ENCODE measurements at places on chromosomes 7 and 10.

DNA sequence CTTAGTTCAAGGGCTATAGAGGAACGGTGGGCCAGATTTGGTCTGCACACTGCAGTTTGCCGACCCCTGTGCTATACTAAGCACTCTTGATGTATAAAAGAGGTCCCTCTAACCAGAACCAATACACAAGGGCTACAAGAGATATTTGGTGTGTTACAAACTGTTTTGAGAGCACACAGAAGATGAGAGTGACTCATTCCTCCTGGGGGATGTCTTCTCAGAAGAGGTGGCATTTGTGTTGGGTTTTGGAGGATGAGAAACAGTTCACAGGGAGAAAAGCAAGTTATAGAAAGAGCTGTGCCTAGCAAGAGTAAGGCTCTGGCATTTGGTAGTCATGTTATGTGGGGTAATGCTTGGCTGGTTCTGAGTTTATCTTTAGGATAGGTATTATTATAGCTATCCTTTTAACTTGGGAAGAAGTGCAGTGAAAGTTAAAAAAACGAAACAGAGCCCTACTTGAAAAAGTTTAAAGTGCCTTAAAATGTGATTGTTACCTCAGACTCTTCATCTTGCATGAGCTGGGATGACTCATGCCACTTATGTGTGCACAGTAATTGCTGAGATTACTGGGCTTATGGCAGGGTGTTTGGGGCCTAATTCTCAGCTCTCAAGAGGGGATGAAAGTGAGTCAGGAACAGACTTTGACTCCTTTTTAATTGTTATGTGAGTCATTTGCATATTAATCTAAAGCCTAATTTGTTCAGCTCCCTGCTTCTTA is 160.4 kb downstream of the KIF20B start:
- peak; percentile 77 for DNase-seq

GRCh38 chr7:151727579-151728285 is 149.2 kb downstream of the PRKAG2 start:
- peak; percentile 97 for DNase-seq

- DNase-seq, result peak; percentile 68
Observed at GRCh38 chr7:85160223-85160622, 26.6 kb downstream of the SEMA3D start.

- no peak for DNase-seq
Observed at GRCh38 chr10:35516102-35516670, 89.0 kb upstream of the GJD4 start.

DNA sequence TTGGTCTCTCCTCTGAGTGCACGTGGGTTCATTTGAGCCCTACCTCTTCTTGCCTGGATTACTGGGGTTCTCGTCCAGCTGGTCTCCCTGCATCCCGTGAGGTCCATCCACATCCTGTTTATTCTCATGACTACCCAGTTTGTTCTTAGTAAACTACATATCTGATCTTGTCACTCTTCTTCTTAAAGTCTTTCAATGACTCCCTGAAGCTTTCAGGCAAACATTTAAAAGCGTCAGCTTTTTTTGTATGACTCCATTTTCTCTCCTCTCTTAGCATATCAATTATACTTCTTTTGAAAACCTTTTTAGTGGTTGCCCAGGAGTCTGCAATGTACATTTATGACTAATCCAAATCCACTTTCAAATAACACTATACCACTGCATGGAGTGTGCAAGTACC is 7.5 kb downstream of the SFXN2 start:
- no peak for DNase-seq

GRCh38 chr10:64345856-64346255 is 824.7 kb downstream of the REEP3 start:
- no peak for DNase-seq

GRCh38 chr10:103706762-103707161 is 148.6 kb downstream of the SH3PXD2A start:
- DNase-seq, result no peak

DNA sequence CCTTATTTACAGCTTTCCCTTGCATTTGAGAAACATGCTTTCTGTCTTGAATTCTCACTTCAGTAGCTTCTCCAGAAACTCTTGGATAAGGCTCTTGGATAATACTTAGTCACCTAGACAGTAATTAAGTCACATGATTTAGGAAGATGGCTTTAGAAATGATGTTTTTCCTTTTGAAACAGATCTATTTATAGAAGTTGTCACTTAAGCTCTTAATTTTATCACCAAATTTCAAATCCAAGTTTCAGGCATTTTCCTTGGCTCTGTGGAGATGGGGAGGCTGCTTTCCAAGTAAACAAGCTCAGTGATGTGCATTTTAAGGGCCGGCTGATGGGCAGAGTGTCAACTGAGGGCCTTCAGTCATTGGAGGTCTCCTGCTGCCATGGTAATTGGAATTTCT is 130.3 kb downstream of the SRI start:
- DNase-seq, result no peak

GRCh38 chr7:49060743-49061142 is 136.4 kb downstream of the CDC14C start:
- no peak for DNase-seq

- DNase-seq, result no peak
Observed at GRCh38 chr10:24119896-24120295, 89.0 kb upstream of the KIAA1217 start.

- peak; percentile 87 for DNase-seq
Observed at GRCh38 chr10:30819341-30820181, 190.0 kb upstream of the LYZL2 start.

GRCh38 chr10:33571616-33572015 is 237.1 kb upstream of the NRP1 start:
- no peak for DNase-seq

DNA sequence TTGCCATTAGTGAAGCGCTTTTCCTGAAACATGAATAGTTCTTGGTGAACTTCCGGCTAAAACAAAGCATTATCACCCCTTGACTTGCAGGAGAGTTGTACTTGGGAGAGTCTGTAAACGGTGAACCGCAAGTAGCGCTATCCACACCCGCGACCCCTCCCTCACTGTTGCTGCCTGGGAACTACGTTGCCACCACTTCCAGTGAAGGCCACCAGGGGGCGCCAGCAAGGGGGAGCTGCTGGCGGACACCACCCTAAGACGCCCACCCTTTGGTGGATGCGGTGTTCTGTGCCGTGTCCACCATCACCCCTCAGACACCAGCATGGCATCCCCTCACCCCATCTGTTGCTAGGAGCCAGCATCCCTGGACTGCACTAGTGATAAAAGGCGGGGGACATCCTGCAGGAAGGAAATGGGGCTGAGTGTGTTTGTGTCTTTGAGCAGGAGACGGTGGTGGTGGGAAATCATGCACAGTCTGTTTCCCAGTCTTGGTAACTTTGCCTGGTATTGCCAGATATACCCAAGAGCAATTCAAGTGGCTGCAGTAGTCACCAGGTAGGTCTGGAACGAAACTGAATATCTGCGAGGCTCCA is 298.2 kb downstream of the FRMD4A start:
- peak; percentile 22 for DNase-seq

- DNase-seq, result no peak
Observed at GRCh38 chr7:128778946-128779345, 3.4 kb upstream of the OPN1SW start.

DNA sequence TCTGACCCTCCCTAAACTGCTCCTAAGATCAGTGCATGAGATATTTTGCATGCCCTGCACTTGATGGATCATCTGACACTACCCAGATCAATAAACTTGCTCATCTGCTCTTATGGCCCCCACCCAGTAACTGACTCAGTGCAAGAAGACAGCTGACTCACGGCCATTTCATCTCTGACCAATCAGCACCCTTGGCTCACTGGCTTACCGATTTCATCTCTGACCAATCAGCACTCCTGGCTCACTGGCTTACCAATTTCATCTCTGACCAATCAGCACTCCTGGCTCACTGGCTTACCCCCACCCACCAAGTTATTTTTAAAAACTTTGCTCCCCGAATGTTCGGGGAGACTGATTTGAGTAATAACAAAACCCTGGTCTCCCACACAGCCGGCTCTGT is 37.2 kb upstream of the OPTN start:
- DNase-seq, result peak; percentile 58

- no peak for DNase-seq
Observed at GRCh38 chr7:108568801-108569380, 615 bp downstream of the THAP5 start.

DNA sequence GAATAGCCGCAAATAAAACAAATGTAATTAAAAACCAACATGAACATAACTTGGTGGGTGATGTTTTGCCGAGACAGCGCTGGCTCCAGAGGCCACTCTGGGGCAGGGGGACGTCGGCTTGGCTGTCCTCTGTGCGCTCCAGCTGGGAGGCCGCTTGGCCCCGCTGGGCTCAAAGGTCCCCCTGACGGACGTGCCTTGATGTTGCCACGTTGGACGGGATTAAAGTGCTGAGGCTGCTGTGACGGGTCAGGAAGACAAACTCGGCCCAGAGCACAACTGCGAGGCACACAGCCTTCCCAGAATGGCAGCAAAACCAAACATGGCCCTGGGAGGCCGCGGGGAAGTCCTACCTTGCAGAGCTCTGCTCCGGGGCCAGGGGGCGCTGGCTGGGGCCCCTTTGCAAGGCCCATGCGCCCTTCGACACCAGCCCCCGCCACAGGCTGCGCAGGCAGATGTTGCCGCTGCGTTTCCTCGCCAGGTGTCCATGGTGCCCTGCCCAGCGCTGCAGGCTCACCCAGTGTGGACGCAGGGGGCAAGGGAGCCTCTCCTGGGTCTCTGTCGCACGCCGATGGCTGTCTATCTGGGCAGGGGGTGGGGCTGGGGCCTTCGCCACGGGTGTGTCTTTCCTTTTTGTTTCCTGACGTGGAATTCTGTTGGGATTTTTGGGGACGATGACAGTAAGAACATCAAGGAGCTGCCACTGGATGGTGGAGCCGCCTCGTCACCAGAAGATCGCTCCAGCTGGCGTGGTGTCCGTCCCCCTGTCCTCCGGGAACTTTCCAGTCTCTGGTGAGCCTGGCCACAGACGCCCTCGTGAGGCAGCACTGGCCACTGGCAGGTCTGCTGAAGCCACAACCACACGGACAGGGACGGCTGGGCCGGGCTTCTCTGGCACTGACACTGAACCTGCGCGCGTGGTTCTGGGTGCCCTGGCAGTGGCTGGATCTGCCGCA is 99.6 kb upstream of the DIP2C start:
- DNase-seq, result no peak

DNA sequence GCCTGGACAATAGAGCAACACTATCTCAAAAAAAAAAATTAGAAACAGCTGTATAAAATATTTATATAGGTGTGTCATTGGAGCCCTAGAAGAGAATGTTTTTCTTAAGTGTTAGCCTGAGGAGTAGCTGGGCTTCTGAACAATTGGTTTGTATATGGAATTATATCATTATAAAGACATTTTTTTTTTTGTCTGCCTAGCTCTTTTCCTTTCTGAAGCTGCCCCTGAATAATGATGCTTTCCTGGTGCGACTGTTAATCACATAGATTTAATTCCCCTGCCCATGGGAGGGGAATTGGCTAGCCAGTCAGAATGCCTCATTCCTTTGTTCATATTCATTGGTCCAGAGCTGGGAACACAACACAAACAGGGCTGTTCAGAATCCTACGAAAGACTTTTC is 13.9 kb upstream of the ABCC2 start:
- DNase-seq, result peak; percentile 53

DNA sequence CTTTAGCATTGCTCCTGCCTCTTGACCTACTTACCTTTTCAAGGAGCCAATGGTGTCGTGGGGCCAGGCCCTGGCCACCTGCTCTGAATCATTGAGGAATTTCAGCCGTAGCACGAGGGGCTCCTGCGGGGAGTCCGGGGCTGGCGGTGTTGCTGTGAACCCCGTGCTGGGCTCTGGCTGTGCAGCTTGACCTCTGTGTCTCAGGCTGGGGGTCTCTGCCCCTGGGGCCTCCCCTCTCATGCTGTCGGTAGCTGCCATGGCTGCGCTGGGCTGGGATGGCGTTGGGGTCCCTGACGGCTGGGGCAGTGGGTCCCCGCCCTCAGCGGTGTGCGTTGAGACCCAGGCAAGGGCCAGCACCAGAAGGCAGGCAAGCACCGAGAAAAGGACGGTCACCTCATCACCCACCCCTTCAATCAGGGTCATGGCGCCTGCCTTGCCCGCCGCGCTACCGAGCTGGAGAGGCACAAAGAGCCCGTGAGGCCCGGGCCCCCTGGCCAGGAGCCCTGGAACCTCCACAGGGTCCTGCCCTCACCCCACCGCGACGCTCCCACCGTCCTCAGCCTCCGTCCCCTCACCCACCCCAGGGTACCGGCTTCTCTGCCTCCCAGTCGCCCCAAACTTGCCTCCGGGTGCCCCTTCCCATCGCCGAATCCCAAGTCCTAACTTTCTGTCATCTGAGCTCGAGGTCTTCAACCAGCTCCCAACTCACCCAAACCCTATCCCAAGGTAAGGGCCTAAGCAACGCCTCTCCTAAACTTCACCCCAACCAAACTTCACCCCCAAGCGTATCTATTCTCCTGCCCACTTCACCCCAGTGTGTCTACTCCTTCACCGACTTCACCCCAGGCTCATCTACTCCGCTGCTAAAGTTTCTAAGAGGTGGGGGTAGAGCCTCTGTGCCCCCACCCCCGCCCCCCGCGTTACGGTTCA is 887 bp downstream of the TMUB1 start:
- DNase-seq, result no peak

- no peak for DNase-seq
Observed at GRCh38 chr7:135827391-135827790, 78.8 kb upstream of the FAM180A start.

- DNase-seq, result no peak
Observed at GRCh38 chr10:123398756-123399155, 244.6 kb downstream of the BUB3 start.

DNA sequence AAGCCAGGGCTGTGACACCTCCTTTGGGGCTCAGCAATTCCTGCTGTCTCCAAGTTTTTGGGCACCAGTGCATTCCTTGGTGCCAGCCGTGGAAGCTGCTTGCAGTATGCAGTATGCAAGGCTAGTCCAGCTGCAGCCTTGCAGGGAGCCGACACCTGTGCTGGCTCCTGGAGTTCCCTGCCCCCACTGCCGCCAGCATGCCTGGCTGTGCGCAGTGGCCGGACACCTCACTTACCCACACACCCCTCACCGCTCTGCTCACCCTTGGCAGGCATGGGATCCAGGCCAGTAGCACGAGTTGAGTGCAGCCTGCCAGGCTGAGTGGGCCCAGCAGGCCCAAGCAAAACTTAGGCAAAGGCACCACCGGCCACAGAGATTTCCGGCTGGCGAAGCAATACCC is 77.4 kb downstream of the SAMD9 start:
- no peak for DNase-seq

DNA sequence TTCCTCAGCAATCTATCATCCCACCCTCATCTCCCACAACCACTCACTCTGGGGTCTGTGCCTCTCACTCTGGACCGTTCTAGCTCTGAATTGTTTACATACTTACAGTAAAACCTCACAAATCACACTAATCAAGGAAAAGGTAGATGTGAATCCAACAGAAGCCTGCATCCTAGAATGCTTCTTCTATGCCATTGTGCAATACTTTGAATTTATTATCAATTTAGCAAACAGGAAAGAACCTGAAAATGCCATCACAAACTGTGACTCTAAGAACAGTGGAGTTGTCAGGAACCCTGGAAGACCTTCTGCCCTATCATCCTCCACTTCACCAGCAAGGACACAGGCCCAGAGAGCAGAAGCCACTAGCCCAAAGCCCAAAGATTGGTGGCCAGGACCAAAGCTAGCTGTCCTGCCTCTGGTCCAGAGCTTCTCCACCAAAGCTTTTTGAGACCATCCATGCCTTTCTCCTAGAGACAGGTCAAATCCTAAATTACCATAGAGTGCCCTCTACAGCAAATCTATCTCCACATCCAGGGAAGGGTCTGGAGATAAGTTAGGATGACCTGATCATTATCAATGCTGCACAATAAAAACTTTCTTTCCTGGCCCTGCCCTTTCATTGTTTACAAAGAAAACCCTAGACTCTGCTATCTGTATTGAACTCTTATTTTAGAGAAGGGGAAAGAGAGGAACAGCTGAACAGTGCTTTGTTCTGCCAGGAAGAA is 2.4 kb downstream of the SORBS1 start:
- no peak for DNase-seq
